ENCODE measurements at places on chromosomes 13 and 19.

DNA sequence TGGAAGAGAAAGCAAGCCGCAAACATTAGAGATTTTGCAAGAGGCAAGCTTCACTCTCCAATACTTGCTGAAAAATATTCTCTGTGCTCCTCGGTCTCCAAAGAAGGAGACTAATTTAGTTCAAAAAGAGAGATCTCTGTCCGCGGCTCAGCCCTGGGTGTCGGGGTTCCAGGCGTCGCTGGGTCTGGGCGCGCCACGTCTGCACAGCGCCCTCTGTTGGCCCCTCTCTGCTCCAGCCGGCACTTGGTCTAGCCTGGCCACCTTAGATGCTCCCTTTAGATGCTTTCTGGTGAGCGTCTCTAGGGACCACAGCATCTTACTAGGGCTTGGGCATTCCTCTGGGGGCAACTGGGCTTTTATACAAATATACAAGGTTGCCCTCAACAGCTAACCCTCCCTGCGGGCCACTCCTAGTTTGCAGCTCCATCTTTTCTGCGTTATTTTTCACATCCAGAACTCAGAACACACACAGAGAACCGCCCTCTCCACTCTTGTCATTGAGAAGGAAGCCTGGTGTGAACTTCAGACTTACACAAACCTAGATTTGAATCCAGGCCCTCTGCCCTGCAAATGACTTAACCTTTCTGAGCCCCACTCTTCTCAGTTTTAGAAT is 78.3 kb downstream of the CYSLTR2 start:
- no peak for DNase-seq

GRCh38 chr19:40420451-40420765 is 5.4 kb downstream of the SERTAD1 start:
- DNase-seq = no peak

- DNase-seq = no peak
Measured at GRCh38 chr19:31448221-31448657, 99.0 kb upstream of the TSHZ3 start.

DNA sequence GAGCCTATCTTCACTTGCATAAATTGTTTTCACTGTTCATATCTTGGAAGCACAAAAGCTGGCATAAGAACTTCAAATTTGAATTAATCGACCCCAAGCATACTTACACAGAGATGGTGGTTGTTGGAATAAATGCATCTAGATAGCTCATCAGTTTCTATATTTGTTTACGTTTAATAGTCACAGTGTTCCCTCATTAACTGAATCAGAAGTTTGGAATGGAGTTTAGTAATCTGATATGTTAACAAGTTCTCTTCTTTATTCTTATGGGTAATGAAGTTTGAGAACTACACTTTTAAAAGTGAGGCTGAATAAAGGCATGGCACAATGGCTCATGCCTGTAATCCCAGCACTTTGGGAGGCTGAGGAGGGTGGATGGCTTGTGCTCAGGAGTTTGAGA is 886.7 kb upstream of the PCDH20 start:
- DNase-seq = no peak

GRCh38 chr13:111174377-111175114 is 59.4 kb downstream of the ARHGEF7 start:
- DNase-seq = no peak

DNA sequence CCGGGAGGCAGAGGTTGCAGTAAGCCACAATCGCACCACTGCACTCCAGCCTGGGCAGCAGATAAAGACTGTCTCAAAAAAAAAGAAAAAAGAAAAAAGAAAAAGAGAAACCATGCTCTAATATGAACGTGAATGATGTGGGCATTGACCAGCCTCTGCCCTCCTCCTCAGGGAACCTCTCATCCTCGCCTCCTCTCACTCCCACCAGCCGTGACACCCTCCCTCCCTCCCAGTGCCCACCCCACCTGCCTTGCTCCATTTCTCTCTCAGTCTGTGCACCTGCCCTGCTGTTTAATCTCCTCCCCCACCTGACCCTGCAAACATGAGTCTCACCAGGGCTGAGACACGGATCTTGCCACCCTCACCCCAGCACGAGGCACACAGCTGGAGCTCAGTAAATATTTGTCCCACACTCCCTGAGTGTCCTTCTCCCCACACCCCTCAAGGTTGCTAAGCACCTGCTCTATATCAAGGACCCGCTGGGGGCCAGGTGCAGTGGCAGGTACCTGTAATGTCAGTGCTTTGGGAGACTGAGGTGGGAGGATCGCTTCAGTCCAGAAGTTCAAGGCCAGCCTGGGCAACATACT is 7.5 kb upstream of the BCAT2 start:
- DNase-seq = no peak

- no peak for DNase-seq
Measured at GRCh38 chr13:41231025-41231677, 32.2 kb downstream of the MTRF1 start.

GRCh38 chr13:77274126-77274525 is 52.8 kb downstream of the MYCBP2 start:
- DNase-seq = no peak

DNA sequence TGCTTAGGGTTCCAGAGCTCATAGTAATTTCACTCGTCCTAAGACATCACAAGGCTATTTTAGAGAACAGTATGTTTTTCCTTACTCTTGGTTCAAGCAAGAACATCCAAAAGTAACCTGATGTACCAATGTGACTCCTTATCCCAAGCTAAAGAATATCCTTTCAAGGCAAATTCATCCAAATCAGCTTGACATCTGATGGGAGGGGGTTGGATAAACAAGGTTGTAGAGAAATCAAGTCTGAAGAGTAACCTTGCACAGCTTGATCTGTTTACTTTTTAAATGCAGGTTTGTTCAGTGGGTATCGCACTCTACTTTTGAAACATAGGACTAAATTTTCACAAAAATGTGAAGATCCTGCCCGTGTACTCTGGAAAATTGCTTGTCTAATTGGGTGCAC is 201.2 kb downstream of the GGACT start:
- DNase-seq = no peak

GRCh38 chr19:48060381-48060780 is 16.5 kb upstream of the CABP5 start:
- no peak for DNase-seq

DNA sequence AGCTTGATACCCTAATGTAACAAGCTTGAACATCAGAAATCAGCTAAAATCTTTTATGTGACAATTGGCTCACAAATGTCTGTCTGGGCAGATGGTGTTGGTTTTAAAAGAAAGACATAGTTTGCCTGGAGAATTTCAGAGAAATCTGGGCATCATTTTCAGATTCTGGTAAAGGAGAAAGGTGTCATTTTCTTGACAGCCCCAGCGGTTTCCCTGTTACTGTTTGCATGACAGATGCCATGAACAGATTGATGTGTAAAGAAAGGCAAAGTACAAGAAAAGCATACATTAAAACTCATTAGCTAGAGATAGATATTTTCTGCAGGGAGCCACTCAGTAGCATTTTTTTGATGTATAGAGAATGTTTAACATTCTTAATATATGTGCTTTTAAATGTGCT is 987.9 kb downstream of the OLFM4 start:
- no peak for DNase-seq

GRCh38 chr19:571566-571974 is 826 bp upstream of the BSG start:
- no peak for DNase-seq

DNA sequence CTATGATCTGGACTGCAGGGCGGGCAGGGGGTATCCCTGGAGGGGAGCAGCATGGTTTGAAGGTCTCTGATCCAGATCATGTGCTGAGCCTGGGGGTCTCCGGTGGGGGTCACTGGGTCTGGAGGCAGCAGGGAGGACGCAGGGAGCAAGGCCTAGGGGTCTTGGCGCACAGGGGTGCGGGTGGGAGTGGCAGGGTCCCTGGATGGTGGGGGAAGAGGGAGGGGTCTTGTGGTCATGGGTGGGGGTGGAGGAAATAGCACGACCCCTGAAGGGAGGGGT is 1.9 kb downstream of the BTBD2 start:
- DNase-seq = no peak

GRCh38 chr19:24101459-24102115 is 14.6 kb downstream of the ZNF254 start:
- DNase-seq = no peak

DNA sequence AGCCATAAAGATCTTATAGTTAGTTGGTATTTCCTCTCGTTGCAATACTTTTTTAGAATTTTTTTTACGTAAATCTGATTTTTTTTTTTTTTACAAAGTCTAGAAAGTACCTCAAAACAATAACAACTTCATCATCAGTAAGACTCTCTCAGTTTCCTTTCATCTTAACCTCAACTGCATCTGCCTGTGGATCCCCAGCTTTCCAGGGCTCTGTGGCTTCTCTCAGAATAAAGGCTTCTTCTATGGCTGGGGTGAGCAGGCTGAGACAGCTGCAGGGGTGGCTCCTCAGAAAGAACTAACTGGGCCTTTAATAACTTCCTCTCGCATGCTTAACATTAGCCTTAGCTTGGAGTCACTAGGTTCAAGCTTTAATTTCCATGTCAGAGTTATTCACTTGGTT is 4.2 kb downstream of the ZNF506 start:
- no peak for DNase-seq

DNA sequence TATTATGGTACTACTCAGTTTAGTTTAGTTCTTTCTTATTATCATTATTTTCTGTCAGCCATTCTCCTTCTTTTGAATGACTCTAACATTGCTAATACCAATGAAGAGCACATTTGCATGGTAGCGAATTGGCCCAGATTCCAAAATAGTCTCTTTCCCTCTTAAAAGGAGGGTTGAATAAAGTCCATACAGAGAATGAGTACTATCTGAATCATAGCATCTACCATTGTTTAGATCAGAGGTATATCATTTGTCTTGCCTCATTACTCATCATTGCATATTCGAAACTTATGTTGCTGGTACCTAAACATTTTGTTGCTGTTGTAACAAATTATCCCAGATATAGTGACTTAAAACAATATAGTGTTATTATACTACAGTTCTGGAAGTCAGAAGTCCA is 1235.3 kb upstream of the ATXN8OS start:
- DNase-seq = no peak

- no peak for DNase-seq
Measured at GRCh38 chr19:8355631-8356402, 8.1 kb upstream of the ANGPTL4 start.

DNA sequence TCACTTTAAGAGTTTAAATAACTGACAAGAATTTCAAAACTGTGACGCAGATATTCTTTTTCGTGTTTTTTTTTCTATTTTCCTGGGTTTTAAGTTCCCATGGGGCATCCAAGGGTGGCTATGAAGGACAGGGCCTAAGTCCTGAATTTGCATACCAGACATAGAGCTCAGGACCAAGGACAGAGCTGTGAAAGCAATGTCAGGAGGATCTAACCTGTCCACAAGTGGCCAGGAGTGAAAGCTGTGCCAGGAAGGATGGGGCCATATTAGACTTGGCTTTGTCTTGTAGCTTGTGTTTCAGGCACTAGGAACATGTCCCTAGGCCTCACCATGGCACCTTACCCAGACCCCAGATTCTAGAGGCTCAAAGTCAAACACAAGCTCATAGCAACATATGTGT is 289.4 kb upstream of the MIR17HG start:
- DNase-seq = no peak

- DNase-seq = peak; percentile 38
Measured at GRCh38 chr19:15702534-15702930, 25.3 kb upstream of the OR10H2 start.

DNA sequence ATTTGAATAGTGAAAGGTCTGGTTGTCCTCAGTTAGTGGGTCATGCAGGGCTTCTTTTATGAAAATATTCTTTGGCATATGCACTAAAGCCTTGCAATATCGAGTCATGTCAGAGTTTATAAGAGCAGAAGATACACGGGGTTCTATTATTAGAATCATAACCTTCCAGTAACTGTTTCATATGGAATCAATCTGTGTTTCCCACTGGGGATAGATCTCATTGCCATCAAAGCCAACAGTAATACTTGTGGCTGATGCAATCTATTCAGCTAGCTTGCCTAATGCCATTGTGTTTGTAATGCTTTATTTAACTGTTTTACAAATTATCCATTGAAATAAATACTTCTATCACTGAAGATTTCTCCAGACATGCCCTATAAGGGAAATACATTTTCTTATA is 746.9 kb upstream of the PCDH9 start:
- DNase-seq = no peak

DNA sequence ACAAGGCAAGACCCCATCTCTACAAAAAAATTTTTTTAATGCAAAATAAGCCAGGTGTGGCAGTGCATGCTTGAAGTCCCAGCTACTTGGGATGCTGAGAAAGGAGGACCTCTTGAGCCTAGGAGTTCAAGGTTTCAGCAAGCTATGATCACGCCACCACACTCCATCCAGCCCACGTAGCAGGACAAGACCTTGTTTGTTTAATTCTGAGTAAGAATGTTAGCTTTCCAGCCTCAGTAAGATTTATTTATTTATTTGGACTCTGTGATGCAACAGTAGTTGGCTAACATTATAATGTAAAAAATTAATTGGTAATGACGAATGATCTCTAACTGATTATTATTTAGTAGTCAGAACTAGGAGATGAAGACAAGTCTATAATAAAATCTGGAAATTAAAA is 23.3 kb downstream of the N4BP2L2 start:
- no peak for DNase-seq

- DNase-seq = no peak
Measured at GRCh38 chr19:13699786-13700185, 64.5 kb upstream of the MRI1 start.

DNA sequence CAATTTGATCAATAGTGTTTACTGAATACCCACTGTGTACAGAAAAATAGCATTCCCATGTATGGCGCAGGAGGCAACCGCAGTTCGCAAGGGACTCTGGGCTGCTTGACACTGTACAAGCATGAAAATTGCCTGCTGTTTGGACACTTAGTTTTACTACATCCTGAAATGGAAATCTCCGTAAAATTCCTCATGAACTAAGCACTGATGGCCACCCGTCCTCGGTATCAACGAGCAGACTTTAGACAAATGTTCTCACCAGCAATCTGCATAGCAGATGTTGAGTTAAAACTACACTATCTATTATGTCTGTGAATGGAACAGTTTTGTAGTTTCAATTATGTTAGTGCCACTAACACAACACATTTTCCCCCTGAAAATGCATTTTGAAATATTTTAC is 294.7 kb downstream of the DCLK1 start:
- no peak for DNase-seq

DNA sequence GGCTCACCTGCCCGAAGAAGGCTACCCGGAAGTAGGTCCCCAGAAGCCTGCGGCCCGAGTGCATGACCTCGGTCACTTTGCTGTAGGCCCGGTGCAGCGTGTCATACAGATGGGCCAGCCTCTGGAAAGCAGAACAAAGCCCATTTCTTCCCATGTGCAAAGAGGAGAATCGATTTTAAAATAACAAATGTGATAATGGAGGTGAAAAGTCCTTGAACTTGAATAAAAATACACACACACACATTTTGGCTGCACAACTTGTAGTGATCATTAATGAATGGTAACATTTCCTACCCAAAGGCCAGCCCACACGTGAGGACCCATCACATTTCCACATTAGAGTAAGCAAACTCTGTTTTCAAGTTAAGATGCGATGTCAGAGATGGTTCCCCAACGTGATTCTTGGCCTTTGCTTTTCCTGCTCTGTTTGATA is 56.9 kb upstream of the SLC15A1 start:
- DNase-seq = no peak
